Activated naive CD4-positive, alpha-beta T cell (primary cell): ENCODE measurements at places on chromosomes 16 and 17.

DNA sequence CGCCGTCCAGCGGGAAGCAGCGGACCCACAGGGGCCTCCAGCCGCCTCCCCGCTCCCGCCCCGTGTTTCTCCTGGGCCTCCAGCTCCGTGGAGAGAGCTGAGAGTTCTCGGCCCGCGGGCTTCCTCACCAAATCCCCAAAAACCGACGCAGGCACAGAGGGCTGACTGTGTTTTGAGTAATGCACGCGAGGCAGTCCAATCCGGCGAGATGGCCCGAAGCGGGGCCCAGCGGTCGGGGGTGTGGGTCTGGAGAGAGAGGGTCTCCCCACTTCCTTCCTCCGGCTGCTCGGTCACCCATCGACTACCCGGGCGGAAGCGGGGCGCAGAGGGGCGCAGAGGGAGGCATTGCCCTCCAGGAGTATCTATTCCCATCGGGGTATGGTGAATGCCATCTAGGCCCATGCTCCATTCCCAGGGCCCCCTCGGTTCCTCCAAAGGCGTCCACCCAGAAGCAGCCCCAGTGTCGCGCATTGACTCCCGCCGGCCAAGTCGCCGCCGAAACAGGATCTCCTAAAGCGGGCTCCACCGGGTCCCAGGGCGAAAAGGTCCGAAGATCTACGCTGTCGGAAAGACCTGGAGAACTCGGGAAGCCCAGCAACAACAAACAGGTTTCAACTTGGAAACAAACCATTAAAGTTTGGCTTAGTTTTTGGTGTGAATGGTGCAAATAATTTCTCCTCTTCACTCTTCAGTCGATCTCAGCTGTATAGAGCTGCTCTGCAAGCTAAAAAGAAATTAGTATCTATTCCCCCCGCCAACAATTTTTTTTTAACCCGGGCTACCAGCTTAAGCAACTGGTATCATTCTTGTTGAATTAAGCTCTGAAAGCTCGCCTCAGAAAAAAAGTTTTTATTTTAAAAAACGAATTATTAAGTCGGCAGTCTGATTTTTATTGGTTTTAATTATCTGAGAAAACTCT is 19.2 kb upstream of the HOXB13 start:
- no peak for DNase-seq

- DNase-seq = no peak
Observed at GRCh38 chr16:17416461-17417311, 54.1 kb downstream of the XYLT1 start.

DNA sequence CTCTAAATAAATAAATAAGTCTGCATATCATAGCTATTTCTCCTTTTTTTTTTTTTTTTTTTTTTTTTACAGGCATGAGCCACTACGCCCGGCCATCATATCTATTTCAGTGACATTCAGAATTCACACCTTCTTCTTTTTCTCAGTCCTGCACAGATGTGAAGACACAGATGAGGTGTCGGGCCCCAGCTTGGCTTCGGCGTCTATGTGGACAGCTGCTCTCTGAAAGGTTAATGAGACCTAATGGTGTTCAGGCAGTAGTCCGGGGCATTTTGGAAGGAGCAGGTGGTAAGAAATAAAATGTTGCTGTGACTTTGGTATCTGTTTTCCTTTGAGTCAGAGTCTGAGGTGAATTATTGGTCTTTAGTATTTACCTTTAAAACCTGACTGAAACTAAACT is 23.6 kb downstream of the TANGO6 start:
- no peak for DNase-seq

GRCh38 chr17:29008591-29008990 is 2.8 kb upstream of the SEZ6 start:
- no peak for DNase-seq

DNA sequence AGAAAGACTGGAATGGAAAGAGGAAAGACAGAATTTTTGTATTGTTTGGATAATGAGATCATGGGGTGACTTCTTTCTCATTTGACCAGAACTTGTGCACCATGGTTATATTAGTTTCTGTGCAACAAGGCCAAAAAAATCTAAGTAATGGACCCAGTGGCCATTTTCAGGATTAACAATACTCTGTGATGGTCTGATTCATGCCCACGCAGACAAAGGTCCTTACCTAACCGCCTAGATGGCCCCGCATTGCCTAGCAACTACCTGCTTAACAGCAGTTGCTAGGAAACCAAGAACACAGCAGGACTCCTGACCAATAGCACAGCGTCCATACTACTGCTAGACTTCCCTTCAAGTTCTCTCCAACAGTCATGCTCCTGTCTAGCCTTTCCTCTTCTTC is 22.4 kb downstream of the MIS12 start:
- no peak for DNase-seq

DNA sequence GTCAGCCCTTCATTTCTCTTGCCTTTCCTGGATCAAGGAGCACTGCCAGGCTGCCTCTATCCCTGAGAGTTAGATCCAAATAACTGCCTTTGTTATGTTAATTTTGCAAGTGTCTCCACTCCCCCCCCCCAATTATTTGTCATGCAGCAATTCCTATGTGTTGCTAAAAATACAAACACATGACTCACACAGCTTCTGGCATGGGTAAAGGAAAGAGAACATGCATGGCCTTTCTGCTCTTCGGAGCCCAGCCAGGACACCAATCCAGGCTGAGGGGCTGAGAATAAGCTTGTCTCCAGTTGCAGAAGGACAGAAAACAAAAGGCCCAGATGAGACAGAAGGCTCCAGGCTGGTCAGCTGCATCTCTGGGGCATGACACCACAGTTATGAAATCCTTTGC is 148.0 kb upstream of the TNRC6C start:
- no peak for DNase-seq

DNA sequence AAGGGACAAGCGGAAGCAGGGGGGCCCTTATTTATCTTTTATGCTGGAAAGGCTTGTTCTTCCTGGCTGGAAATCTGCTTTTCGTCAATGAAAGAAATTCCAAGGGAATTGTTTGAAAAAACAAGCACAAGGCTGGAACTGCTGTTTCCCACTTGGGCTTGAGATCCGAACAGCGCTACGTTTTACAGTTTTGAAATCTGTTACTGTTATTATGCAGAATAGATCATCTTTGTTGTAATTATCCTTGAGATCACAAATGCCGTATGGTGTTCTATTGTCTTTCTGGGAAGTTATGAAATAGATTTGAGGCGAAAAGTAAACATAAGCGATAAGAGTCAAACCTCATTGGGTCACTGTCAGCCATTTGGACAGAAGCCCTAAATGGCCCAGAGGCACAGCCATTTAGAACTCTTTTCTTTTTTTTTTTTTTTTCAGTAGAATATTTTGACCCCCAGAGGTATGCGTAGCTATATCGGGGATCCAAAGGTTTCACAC is 223.3 kb downstream of the IRX3 start:
- no peak for DNase-seq

DNA sequence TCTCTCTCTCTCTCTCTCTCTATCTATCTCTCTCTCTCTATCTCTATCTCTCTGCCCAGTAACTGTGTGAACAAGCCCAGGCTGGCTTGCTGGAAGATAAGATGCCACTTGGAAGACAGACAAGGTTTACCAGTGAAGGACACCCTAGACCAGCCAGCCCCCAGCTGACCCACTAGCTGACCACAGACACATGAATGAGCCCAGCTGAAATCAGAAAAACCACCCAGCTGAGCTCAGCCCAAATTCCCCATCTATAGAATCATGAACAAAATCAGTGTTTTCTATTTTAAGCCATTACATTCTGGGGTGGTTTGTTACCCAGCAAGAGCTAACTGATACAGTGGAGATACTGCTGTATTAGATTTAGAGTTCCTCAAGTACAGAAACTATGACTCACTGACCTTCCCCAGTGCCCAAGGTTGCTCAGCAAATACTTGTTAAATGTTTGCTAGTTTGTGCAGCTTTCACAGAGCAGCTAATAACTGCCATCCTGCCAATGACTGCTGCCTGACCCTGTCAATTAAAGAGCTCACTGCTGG is 18.0 kb downstream of the EMP2 start:
- no peak for DNase-seq

DNA sequence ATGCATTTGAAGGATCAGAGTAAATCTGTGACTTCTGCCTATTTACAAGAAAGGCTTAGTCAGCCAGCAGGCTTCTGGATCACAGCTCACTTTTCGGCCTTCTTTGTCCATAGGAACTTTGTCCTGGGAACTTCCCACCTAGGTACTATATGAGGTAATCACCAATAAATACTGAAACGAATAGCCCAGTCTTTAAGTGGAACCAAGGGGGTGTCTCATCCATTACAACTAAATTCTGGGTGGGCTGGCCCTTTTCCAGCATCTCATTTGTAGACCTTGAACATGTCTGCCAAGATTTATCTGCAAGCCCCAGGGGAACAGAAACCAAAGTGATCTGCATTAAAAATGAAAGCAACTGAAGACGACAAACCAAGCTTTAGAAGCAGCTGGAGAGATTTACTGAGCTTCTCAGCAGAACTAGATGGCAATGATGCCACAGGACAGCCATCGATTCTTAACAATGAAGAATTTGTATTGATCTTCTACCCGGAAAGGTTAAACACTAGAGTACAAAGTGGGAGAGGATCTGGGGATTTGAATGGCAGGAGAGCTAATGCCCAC is 55.5 kb downstream of the SNX11 start:
- no peak for DNase-seq

DNA sequence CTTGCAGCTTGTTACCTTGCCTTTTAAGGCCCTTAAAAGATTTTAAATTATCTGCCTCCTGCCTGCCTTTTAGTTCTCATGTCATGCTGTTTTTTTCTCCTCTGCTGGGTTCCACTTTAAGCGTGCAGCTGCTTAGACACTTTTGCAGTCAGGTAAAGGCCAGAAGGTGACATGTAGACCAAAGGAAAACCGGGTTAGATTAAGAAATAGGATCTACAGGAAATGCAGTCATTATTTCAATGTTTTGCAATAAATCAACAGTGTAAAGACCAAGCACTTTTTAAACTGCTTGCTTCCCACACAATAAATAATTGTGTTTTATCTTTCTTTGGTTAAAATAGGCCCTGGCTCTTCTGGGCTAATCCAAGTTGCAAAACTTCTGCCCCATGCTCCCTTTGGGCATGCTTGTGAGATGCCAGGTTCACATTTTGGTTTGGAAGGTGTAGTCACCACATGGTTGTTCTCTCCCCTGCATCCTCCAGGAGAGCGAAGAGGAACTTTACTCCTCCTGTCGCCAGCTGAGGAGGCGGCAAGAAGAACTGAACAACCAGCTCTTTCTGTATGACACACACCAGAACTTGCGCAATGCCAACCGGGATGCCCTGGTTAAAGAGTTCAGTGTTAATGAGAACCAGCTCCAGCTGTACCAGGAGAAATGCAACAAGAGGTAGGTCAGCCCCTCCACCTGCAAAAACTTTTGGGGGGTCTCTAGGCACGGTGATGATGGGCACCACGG is 54.9 kb downstream of the SDR42E1 start:
- no peak for DNase-seq

DNA sequence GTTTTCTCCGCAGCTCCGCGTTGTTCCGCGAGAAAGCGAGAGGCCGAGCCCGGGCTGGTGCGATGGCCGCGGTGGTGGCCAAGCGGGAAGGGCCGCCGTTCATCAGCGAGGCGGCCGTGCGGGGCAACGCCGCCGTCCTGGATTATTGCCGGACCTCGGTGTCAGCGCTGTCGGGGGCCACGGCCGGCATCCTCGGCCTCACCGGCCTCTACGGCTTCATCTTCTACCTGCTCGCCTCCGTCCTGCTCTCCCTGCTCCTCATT is 404 bp downstream of the EMC6 start:
- DNase-seq = no peak

DNA sequence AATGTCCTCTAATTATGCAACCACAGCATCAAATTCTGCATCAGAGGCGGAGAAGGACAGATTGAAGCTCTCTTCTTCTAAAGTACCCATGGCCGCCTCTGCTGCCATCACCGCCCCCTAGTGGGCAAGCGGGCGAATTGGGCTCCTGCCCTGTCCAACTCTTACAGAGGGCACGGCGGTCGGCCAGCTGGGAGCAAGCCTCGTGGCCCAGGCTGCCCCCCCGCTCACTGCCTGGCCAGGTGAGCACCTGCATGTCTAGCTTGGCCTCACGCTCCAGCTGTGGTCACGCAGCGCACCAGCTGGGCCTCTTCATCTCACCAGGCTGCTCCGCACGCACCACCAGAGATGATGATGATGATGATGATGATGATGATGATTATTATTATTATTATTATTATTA is 146.1 kb upstream of the TOM1L1 start:
- DNase-seq = no peak

DNA sequence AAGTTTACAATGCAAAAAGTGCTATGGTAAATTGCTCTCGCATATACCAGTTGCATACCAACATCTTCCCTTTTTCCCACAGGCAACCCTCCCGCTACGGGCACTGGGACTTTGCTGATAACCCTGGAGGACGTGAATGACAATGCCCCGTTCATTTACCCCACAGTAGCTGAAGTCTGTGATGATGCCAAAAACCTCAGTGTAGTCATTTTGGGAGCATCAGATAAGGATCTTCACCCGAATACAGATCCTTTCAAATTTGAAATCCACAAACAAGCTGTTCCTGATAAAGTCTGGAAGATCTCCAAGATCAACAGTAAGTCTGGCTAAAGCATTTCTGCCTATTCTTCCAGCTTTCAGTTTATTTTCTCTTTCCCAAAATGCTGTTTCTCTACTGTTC is 27.9 kb upstream of the HSBP1 start:
- DNase-seq = no peak

DNA sequence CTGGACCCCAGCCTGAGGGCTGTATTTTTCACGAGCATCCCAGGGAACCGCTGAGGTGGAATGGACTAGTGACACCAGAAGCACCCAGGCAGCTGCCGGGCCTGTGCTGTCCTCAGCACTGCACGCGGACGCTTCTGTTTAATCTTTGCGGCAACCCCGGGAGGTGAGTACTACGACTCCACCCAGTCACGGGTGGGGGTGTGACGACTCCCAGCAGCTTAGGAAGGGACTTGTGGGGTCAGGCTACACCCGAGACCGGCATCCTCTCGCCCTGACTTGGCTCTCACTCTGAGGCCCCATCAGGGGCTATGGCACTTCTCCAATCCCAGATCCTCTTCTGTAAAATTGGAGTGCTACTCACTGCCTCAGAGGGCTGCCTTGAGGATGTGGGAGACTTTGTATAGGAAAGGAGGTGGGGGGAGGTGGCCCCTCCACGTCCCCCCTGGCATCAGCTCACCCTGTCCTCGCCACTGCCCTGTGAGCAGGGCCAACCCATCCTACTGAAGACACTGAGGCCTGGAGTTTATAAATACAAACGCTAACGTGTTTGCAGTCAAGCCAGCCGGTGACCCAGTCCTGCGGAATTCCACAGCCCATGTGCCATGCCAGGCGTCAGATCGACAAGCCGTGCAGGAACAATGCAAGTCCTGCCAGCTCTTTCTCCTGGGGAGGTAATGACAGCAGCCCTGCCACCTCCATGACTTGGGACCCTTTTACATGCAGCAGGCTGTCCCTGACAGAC is 44.4 kb downstream of the PPL start:
- DNase-seq = no peak
